ENCODE measurements at places on chromosomes 6 and 20.

GRCh38 chr6:160102956-160103824 is 18.4 kb upstream of the SLC22A1 start:
- no peak for DNase-seq

- no peak for DNase-seq
Observed at GRCh38 chr20:31560746-31561598, 44.1 kb upstream of the ID1 start.

GRCh38 chr20:43459022-43459942 is 1.6 kb downstream of the SRSF6 start:
- DNase-seq = no peak

DNA sequence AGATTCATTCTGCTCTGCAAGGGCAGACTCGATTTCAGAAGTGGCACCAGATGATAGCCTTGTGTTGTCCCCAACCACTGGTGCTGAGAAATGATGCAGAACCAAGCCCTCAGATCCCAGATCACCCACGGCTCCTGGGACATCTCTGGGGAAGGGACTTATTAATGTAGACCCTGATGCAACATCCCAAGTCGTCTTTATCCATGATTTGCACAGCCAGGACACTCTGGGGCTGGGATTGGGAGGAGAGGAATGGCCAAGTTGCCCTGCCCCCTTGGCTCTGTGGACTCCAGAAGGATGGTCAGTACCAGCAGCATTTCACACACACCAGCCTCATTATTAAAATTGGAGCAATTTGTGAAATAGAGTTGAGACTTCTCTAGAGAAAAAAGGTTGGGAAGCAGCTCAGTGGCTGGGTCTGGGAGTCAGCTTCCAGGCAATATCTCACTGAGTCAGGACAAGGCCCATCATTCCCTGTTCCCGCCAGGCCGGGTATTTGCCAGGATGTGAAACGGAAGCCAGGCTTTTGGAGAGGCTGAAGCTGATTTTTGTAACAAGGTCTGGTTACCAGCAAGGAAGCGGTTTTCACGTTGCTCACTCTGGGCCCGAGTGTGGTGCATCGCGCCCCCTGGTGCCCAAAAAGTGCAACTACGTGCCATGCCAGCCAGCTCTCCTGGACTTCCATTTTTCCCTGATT is 67.4 kb downstream of the ZBTB2 start:
- peak; percentile 70 for DNase-seq

- DNase-seq = no peak
Observed at GRCh38 chr6:28433119-28433518, 10.2 kb downstream of the ZSCAN23 start.

DNA sequence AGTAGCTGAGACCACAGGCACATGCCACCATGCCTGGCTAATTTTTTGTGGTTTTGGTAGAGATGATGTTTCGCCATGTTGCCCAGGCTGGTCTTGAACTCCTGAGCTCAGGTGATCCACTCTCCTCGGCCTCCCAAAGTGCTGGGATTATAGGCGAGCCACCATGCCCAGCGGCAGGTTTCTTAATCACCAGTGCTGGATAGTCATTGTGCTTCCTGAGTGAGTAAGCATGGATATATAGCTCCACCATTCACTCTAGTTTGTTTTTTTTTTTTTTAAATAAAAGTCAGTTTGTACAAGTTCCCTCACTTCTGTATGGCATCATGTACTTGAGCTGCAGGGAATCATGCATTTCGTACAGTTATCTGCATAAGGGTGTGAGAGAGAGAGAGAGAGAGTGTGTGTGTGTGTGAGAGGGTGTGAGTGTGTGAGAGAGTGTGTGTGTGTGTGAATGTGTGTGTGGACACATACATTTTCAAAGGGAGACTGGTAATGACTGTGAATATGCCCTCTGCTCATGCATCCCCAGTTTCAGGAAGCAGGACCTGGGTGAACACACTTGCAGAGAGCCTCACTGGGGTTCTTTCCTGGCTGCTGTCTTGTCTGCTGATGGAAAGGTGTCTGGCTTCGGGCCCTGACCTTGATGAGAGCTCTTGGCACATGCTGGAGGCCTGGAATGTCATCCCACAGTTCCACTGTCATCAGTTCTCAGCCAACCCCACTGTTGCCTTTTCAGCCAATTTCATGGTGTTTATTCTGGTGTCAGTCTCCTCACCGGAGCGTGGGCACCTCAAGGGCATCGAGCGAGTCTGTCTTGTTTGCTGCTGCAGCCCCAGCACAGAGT is 65.0 kb upstream of the XRN2 start:
- no peak for DNase-seq

GRCh38 chr6:20205722-20206161 is 6.5 kb downstream of the MBOAT1 start:
- DNase-seq = no peak

GRCh38 chr6:42556462-42556861 is 7.4 kb upstream of the UBR2 start:
- no peak for DNase-seq

- no peak for DNase-seq
Observed at GRCh38 chr6:99467509-99468106, 42.5 kb upstream of the PNISR start.

GRCh38 chr6:137495703-137496336 is 1.6 kb upstream of the OLIG3 start:
- no peak for DNase-seq

- DNase-seq = no peak
Observed at GRCh38 chr20:12113075-12113467, 195.4 kb downstream of the BTBD3 start.

GRCh38 chr20:64000906-64001305 is 20.0 kb downstream of the PRPF6 start:
- no peak for DNase-seq

- DNase-seq = no peak
Observed at GRCh38 chr6:27966044-27966443, 9.0 kb downstream of the OR2B6 start.

DNA sequence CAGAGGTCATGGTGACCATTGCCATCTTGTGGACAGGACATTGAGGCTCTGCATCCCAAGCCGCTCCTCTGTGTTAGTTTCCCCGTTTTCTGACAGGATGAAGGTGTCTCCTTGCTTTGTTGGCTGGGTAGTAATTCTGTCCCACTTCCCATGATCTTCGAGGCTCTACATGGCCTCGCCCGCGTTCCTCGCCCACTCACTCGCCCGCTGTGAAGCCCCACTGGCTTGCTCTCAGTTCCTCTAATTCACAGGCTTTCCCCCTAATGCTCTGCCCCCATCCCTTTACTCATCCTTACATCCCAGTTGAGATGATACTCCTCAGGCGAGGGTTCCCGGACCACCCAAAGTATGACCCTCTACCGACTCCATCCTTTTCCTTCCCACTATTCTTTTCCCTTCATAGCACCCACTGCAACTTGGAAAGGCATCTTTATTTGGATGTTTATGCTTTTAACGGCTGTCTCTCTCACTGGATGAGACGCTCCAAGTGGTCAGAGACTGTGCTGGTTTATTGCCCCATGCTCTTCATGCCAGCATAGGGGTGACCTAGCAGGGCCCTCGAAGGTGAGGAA is 511 bp upstream of the SLC35B2 start:
- DNase-seq = no peak

- DNase-seq = peak; percentile 62
Observed at GRCh38 chr20:45138561-45139300, 14.5 kb upstream of the WFDC12 start.

- no peak for DNase-seq
Observed at GRCh38 chr6:134233180-134233955, 84.5 kb downstream of the SGK1 start.

GRCh38 chr20:57948180-57948955 is 238.6 kb upstream of the PMEPA1 start:
- DNase-seq = no peak

DNA sequence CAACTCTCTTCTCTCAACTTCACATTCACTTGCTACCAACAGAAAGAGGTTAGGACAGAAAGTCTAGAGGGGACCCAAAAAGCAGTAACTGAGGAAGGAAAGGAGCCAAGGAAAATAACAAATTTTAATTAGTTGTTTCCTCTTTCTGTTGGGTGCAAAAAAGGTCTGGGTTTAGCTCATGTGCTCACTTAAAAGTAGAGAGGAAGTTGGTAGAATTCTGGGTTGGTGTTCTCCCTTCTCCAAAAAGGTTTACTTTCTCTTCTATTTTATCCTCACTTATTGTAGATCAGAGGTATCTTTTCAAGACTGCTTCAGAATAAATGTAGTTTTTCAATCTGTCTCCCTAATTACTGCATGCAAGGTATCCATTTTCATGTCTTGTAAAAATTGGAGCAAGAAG is 42.8 kb downstream of the MAP3K7 start:
- no peak for DNase-seq

DNA sequence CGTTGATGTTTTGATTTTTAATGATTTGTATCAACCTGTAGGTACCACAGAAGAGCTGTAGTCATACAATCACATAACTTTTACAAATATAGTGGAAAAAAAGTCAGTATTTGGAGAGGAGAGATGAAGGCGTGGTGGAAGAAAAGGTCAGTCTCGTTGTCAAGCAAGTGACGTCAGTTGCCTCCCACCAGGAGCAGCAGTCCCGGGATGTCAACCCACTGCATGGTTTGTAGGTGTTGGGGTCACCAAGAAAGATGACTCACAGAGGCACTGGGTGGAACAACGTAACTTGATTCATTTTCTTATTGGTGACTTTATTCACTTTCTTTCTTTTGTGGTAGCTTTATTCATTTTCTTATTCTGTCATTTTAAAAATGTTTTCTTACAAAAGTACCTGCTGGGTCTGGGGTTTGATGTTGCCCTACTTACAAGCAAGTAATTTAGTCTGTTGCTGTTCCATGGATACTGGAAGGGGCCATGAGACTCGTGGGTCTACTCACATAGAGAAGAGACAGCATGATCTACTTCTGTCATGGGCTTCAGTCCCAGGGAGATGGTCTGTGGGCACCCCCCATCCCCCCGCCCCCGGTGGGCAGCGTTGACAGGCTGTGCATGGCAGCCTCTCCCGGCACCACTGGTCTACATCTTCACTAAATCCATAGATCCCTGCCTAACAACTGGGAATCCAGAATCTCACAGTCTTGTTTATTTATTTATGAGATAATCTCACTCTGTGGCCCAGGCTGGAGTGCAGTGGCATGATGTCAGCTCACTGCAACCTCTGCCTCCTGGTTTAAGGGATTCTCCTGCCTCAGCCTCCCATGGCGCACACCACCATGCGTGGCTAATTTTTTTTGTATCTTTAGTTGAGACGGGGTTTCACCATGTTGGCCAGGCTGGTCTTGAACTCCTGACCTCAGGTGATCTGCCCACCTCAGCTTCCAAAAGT is 36.4 kb upstream of the SYNJ2 start:
- DNase-seq = no peak

DNA sequence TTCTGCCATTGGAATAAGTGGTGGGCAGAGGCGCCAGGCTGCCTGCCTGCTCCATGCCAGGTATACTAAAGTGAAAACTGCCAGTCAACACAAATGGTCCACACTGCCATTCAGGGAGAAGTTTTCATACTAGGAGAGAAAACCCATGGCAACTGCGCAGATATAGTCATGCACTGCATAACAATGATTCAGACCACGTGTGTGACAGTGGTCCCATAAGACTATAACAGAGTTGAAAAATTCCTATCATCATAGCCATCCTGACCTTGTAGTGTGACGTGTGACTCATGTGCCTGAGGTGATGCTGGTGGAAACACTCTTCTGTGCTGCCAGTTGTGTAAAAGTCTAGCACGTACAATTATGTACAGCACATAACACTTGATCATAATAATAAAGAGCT is 25.1 kb downstream of the ZC3H12D start:
- no peak for DNase-seq

GRCh38 chr6:35731414-35731735 is 5.5 kb upstream of the ARMC12 start:
- DNase-seq = peak; percentile 93

DNA sequence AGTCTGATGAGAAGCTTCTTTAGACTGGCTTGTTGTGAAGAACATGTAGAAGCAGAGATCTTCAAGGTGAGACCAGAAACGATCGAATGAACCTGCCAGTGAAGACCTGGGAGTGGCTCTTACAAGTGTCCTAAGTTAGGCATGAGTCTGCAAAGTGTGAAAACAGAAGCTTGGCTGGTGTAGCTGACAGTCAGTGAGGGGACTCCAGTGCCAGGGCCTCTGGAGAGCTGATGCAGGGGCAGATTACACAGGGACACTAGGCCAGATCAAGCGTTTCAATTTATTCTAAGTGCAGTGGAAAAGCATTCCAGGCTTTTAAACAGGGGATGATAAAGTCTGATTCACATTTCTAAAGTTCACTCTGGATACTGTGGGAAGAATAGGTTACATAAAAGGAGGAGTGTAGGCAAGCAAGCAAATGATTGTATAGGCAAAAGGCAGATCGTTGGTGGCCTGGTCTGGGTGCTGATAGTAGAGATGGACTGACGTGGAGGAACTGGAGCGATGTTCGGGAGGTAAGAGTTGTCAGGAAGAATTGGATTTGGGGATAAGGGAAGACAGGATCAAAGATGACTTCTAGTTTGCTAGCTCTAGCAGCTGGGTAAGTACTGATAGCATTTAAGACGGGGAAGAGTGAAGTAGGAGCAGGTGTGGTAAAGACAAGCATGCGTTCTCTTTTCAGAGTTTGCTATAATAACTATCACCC is 133.5 kb downstream of the MAN1A1 start:
- DNase-seq = no peak

GRCh38 chr6:14079971-14080370 is 37.6 kb upstream of the CD83 start:
- DNase-seq = no peak

GRCh38 chr6:87484491-87484890 is 11.7 kb downstream of the SLC35A1 start:
- DNase-seq = no peak

GRCh38 chr20:52824494-52825216 is 147.5 kb upstream of the TSHZ2 start:
- no peak for DNase-seq

DNA sequence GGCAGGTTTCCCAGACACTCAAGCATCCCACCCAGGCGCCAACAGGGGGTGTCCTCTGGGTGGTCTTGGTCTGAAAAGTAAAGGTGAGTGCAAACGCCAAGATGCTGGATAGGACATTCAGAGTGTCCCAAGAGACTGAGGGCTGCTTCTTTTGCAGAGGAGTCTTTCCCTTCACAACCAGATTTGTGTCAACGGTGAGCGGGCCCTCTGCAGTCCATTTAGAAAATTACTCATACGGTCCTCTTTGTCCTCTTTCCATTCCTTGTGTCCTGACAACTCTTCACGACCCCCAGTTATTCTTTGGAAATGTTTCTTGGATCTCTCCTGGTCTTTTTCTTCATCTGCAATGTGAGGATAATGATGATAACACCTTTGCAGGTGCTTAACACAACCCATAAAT is 257.8 kb downstream of the CDC5L start:
- no peak for DNase-seq

- no peak for DNase-seq
Observed at GRCh38 chr6:168258795-168259194, 60.8 kb downstream of the DACT2 start.

GRCh38 chr20:48749437-48749836 is 78.4 kb downstream of the PREX1 start:
- DNase-seq = no peak

DNA sequence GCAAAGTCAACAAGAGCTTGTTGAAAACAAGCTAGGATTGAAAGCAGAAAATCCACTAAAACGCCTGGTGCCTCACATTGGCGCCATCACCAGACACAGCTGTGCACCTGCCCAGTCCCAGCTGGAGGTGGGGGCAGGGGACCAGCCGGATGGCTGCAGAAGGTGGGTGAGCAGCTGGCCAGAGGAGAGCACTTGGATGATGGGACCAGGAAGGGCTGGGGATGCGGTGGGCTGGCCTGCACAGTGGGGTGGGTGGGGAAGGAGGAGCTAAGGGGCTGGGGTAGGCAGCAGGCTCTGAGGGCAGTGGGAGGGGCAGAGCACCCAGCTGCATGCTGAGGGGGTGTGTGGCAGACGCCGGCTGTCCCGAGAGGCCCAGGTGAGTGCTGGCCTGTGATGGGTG is 7.1 kb downstream of the CABLES2 start:
- no peak for DNase-seq
